Anterior cingulate cortex (tissue), 58 donors: ENCODE measurements at places on chromosomes 1 and 21.
A peak's percentile ranks its signal among the peaks of the same experiment; 100 is the strongest.

GRCh38 chr1:54988975-54989374 is 8.5 kb downstream of the TMEM61 start:
- no peak for DNase-seq

DNA sequence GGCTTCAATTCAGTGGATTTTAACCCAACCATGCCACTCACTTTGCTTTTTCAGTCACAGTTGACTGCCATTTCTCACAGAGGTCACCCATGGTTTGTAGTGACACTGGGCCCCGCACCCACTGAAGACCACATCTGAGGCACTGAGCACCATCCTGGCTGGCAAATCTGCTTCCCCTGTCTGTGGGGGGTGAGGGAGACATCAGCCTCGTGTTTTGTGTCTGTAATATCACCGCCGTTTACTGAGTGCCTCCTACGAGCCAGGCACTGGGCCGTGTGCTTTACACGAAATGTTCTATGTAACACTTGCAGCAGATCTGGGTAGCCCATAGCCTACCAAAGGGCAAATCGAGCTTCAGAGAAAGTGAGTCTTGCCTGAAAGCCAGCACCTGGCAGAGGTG is 161.8 kb downstream of the PGBD5 start:
- DNase-seq, result no peak

- DNase-seq, result no peak
These were observed 141.7 kb downstream of the GALNT2 start for GRCh38 chr1:230208619-230209261.

- no peak for DNase-seq
These were observed 973 bp downstream of the SDF4 start for GRCh38 chr1:1230656-1231399.

- peak; percentile 24 for DNase-seq
These were observed 95.9 kb downstream of the EPHB2 start for GRCh38 chr1:22806584-22806983.

- no peak for DNase-seq
These were observed 89.5 kb downstream of the VWA5B1 start for GRCh38 chr1:20380175-20380574.

DNA sequence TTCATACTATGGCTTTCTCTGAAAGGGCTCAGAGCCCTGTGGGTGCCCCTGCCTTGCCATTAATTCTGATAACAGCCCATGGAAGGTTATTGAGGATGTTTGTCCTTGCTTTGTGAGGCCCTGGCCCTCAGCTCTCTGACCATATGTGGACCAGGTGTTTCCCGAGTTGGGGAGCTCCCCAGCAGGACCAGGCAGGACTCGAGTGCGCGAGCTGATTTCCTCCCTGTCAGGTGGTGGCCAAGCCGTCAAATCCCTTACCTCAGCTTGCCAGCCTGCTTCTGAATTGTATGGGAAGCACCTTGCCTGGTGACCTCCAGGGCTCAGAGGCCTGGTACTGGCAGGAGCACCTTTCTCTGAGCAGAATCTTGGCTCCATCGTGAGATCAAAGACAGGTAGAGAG is 17.9 kb upstream of the SDE2 start:
- DNase-seq, result no peak

GRCh38 chr1:209560952-209561351 is 22.6 kb upstream of the CAMK1G start:
- DNase-seq, result no peak

DNA sequence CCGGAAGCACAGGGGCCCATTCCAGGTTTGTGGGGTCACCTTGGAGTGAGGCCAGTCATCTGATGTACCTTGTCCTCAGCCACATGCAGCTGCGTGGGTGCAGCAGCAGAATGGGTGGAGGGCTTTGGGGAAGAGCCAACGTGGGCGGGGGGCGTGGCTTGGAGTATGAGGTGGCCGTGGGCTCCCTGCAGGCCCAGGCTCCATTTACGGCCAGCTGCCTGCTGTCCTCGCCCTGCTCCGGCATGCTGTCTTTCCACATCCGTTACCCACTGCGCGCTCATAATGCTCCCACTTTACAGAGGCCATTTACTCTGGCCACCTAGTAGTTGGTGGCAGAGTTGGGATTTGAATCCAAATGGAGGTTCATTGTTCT is 27.8 kb upstream of the TINAGL1 start:
- no peak for DNase-seq

- DNase-seq, result no peak
These were observed 297.9 kb upstream of the GREM2 start for GRCh38 chr1:240909701-240910457.

DNA sequence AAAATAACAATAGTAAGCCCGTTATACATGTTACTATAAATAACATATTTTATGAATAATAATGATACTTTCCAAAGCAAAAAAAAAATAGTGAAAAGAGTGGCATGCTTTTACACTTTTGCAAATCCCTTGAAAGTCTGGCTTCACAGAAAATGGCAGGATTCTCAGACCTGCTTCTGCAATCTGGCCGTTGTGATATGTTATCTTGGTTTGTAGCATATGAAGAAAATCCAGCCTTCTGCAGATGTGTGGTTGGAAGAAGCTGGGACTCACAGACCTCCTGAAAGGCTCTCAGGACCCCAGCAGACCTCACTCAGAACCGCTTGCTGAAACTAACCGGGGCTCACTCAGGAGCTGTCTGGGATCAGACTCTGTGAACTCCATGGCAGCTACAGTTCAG is 256.0 kb upstream of the TMEM51 start:
- DNase-seq, result no peak

DNA sequence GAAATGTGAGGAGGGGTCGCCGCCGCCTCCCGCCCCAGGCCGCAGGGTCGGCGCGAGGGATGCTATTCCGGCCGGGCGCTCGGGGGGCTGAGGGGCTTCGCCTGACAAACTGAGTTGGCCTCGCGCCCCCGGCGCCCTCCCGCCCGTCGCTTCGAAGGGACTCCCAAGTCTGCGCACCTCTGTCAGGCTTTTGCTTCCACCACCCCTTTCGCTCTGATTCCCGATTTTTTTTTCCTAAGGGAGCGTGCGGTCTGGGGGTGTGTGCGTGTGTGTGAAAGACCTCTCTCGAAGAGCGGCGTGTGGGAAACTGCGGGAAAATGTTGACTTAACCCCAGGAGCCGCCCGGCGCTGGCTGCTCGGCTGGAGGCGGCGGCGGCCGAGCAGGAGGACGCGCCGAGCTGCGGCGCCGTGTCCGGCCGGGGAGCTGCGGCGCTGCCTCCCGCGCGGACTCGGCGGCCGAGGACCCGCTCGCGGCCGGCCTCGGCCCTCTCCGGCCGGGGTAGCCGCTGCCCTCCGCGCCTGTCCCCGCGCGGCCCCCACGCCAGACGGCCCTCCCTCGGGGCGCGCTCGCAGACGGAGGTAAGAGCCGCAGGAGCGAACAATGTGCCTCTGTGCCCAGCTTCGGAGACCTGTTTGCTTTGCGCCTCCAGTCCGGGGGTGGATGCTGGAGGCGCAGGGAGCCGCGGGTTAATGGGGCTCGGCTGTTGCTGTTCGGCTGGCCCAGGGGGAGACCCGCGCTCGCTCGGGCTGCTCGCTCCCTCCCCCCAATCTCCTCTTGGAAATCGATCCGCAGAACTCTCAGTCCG is 1.1 kb downstream of the ADGRL2 start:
- no peak for DNase-seq

GRCh38 chr1:22131875-22132486 is 10.9 kb downstream of the WNT4 start:
- no peak for DNase-seq

DNA sequence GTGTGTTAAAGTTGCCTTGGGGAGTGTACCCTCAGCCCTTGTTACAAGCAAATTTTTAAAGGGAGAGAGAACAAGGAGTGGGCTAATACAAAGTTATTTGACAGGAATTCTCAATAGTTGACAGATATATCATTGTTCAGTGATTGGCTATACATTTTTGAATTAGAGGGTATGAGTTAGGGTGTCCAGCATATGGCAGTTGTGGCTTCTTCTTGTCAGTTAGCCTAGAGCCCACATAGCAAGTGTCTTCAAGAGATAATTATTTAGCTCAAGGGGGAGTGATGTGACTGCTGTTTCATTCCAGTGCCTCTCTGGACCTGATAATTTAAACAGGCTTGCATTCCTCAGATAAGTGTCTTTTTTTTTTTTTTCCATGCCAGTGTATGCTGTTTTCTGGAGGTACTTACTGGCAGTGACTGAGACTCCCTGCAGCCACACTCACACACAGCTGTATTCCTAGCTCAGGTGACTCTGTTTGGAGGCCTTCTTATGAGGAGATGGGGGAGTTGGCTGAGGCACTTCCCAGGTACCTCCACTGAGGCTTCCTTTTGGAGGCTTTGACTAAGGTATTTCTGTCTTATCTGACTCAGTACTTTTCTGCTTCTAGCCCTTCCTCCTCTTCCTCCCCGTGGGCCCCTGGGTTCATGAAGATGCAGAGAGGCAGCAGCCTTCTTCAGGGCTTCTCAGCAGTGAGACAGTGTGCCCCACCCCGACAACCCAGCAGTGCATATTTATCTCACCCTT is 32.3 kb downstream of the IVNS1ABP start:
- DNase-seq, result no peak

GRCh38 chr1:31750858-31751510 is 13.2 kb downstream of the ADGRB2 start:
- no peak for DNase-seq

DNA sequence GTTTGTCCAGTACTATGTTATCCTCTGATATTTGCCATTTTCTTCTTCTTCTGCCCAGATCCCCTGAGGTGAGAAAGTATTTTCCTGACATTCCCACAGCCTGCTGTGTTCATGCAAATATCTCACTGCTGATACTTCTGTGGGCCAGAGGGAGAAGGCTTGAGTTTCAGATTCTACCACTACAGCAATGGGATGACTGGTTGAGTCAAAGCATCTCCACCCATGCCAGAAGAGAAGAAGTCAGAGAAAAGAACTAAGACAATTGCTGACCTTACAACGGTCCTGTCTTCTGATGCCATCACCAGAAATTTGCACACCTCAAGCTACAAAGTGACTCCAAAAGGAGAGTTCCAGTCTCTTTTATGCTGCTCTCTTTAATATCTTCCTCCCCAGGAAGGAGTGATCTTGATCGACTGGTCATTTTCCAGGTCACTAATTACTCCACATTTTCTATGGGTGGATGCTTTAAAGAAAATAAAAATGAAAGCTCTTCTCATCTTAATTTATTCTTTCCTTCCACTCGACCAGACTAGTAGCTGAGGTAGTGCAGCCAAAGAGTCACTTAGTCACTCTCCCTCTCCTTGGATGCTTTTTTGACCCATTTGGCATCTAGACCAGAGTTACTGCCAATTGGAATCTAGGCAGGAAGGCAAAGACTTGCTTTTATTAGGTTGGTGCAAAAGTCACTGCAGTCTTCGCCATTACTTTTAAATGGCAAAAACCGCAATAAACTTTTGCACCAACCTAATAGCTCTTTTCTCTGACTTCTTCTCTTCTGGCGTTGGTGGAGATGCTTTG is 195.1 kb downstream of the PTPRC start:
- no peak for DNase-seq

- no peak for DNase-seq
These were observed 61.6 kb upstream of the PRDX6 start for GRCh38 chr1:173415490-173415889.

DNA sequence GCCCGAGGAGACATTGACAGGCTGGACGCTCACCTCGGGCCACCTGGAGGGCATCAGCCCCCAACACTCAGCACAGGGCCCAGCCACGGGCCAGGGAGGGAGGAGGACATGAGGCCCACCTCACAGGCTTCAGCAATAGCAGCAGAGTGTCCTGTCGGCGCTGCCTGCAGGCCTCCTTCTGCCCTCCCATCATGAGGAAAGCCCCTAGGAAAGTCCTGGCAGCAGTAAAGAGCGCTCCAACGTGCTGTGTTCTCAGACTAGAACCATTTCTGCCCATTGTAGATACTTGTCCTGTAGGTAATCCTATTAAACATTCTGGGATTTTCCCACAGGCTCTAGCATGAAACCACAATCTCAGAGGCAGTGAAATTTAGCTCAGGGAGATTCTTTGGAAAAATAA is 62.0 kb upstream of the GALNT2 start:
- DNase-seq, result no peak

DNA sequence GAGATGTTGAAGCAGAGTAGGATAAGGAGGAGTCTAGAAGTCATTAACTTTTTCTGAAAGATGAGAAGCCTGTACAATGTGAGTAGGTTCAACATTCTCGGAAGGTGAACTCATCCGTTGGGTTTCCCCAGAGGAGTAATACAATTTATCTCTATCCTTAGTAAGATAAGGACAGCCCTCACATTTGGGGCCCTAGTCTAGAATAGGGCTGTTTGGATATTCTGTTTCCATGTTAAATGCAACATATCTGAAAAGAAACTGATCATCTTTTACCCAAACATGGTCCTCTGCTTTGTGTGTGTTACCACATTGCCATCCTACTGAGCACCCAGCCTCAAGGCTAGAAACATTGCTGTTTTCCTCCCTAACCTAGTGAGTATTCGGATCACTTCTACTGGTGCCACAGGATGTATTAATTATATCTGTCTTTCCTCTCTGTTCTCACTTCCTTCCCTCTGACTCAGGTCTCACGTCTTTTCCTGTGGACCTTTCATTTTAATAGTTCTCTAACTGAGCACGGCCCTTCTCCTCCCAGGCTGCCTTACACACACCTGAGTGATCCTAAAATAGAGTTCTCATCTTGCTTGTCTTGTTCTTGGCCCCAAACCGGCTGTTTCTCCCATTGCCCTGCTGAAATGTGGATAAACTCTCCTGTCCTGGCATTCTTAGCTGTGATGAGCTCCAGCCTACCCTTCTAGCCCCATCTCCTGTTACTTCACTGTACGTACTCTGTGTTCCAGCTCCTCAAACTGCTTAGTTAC is 91.7 kb downstream of the CDC14A start:
- no peak for DNase-seq

GRCh38 chr1:147542569-147542897 is 1.2 kb downstream of the BCL9 start:
- no peak for DNase-seq

- no peak for DNase-seq
These were observed 55.4 kb downstream of the KCNAB2 start for GRCh38 chr1:6100861-6101783.

- no peak for DNase-seq
These were observed 6.2 kb upstream of the RRP1 start for GRCh38 chr21:43783098-43783700.

GRCh38 chr1:98055457-98055856 is 134.6 kb upstream of the DPYD start:
- no peak for DNase-seq

- DNase-seq, result no peak
These were observed 126.4 kb downstream of the PRDM16 start for GRCh38 chr1:3195480-3195815.

DNA sequence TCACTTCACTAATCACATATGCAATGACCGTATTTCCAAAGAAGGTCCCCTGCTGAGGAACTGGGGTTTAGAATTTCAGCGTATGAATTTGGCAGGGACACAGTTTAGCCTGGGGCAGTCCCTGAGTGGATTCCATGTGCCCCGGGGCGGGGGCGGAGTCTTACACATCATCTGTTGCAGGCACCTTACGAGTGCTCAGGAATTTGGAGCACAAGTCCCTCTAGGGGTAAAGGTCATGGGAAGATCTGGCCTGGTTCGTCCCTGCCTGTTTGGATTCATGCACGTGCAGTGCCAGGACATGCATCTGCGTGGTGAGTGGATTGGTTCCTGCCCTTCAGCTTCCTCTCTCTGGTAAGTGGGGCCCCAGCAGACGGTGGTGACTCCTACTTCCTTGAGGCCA is 208.3 kb upstream of the C1orf174 start:
- DNase-seq, result no peak
